ENCODE measurements at places on chromosomes 5 and 9.
A peak's percentile ranks its signal among the peaks of the same experiment; 100 is the strongest.

DNA sequence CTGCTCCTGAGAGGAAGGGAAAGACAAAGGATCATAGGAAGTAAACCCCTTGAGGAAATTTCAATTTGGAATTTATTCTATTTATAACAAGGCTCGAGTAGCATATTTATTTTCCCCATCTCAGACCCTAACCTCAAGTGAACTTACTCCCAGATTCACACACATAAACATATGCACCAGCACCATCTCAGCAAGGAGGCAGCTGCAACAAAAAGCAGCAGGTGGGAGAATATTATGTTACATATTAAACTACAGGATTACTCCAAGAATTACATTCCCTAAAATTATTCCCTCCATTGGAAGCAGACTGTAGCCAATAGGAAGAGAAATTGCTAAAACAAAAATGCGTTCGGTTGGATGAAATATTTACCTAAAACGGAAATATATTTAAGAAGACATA, 108.4 kb upstream of the PRSS3 start:
- no peak for DNase-seq
- H3K27ac ChIP-seq: no peak overlapping the region
- H3K36me3 ChIP-seq: no peaks in the 10 kb centered on the region
- no peaks in the 10 kb centered on the region for H3K27me3 ChIP-seq

- DNase-seq: no peak
- no peak overlapping the region for H3K4me3 ChIP-seq
- no peaks in the 10 kb centered on the region for H3K4me1 ChIP-seq
- no peaks in the 10 kb centered on the region for H3K36me3 ChIP-seq
- H3K27me3 ChIP-seq: no peaks in the 10 kb centered on the region
Measured at GRCh38 chr9:115747731-115748130, 405.9 kb upstream of the PAPPA start.

GRCh38 chr9:89648247-89649000, 43.6 kb downstream of the GADD45G start:
- no peaks in the 10 kb centered on the region for H3K4me1 ChIP-seq
- no peaks in the 10 kb centered on the region for H3K27me3 ChIP-seq
- DNase-seq: no peak
- no peaks in the 10 kb centered on the region for H3K36me3 ChIP-seq
- no peak overlapping the region for H3K27ac ChIP-seq
- H3K4me3 ChIP-seq: no peak overlapping the region

DNA sequence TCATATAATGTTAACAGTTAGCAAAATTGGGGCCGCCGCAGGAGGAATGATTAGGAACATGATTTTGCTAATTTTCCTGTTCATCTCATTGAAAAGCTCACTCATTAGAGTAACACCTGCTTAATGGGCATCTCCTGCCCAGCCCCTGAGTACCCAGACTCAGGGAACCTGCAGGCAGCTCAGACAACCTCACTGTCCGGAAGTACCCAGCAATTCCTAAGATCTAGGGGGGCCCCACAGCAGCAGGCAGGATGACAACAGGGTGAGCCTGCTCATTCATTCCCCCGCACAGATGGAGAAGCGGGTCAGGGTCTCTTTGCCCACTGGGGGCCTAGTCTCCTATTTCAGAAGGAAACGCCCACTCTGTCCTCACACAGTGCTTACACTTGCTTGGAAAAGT, 12.6 kb downstream of the FAM78A start:
- peak overlapping the region; percentile 50 for H3K27ac ChIP-seq
- no peak for DNase-seq
- peaks cover 45% of the 10 kb centered on the region for H3K4me1 ChIP-seq
- H3K27me3 ChIP-seq: no peaks in the 10 kb centered on the region
- no peak overlapping the region for H3K4me3 ChIP-seq
- peaks cover 67% of the 10 kb centered on the region for H3K36me3 ChIP-seq

DNA sequence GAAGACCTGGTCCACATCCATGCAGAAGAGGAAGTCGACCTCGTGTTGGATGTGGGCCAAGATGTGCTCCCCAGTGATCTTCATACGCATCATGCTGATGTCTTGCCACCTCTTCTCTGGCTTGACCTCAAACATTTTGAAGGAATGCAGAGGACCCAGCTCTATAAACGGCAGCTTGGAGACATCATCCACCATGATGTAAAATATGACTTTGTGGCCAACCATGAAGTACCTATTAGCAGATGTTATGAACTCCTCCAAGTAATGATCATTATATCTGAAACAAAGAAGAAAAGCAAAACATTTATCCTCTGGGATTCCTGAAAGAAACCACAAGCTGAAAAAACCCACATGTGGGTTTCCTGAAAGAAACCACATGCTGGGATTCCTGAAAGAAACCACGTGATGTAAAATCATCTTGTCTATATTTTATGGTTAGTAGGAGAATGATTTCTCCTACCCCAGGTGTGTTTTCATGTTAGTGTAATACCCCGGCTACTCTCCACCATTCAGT, 52.3 kb downstream of the GGTA1 start:
- H3K27me3 ChIP-seq: peaks cover 6% of the 10 kb centered on the region
- H3K36me3 ChIP-seq: no peaks in the 10 kb centered on the region
- H3K4me1 ChIP-seq: peaks cover 21% of the 10 kb centered on the region
- no peak overlapping the region for H3K27ac ChIP-seq
- no peak overlapping the region for H3K4me3 ChIP-seq
- peak; percentile 68 for DNase-seq

- H3K4me3 ChIP-seq: no peak overlapping the region
- no peaks in the 10 kb centered on the region for H3K36me3 ChIP-seq
- H3K27ac ChIP-seq: no peak overlapping the region
- H3K27me3 ChIP-seq: no peaks in the 10 kb centered on the region
- DNase-seq: no peak
- H3K4me1 ChIP-seq: peaks cover 4% of the 10 kb centered on the region
Measured at GRCh38 chr5:17238521-17239041, 21.1 kb downstream of the BASP1 start.

DNA sequence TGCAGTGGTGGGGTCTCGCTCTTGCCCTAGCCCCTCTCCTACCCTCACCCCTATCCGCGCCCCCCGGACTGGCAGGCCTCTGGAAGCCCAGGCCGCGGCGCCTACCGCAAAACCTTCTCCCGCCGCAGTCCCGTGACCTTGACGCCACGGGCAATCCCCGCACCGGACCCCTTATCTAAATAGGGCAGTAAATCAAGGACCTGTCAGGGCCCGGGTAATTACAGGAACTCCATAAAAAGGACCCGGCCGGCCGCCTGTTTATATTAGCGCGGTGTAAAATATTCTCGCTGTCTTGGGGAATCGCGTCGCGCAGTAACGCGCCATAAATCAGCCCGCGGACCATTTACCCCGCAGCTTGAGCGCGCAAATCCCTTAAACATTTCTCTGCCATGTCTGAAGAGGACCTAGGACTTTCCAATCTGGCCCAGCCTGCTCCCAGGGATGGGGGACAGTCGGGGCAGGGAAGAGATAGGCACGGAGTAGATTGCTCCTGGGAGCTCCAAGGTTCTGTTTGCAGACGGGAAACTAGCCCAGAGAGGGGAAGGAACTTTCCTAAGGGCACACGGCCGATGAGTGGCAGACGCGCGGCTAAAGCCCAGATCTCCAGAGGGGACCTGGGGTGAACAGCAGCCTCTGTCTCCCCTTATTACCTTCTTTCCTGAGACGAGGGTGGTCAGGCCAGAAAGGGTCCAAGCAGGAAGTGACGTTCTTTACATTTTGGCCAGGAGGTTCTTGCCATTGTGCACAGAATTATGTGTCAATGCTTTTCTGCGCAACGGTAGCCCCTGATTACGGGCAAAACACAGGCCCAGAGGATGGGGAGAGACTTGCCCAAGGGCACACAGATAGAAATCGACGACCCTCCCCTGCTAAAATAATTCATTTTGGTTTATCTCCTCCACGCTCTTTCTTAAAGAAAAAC, 4.8 kb upstream of the HAND1 start:
- DNase-seq: no peak
- H3K36me3 ChIP-seq: no peaks in the 10 kb centered on the region
- H3K27ac ChIP-seq: no peak overlapping the region

GRCh38 chr5:175796536-175797499, 74.6 kb upstream of the CPLX2 start:
- H3K4me1 ChIP-seq: no peaks in the 10 kb centered on the region
- peak; percentile 93 for DNase-seq
- no peaks in the 10 kb centered on the region for H3K36me3 ChIP-seq
- H3K4me3 ChIP-seq: no peak overlapping the region
- H3K27me3 ChIP-seq: peaks cover 19% of the 10 kb centered on the region

DNA sequence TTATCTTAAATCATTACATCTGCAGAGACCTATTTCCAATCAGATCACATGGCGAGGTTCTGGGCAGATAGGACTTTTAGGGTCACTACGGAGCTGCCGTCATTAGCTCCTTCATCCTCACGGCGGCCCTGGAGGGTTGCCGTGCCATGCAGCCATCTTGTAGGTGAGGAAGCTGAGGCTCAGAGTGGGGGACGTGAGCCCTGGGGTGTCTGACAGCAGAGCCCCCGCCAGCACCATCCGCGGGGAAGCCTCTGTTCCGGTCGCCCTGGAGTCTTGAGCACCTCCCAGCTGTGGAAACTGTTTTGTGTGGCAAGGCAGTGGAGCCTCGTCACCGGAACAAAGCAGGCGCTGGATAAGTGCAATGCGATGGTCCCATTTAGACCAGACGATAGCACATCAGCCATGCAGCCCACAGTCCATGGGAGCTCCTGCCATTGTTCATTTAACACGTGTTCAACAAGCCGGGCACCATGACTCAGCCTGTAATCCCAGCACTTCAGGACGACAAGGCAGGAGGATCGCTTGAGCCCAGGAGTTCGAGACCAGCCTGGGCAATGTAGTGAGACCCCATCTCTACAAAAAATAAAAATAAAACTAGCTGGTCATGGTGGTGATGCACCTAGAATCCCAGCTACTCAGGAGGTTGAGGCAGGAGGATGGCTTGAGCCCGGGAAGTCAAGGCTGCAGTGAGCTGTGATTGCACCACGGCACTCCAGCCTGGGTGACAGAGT, 61.9 kb downstream of the KCNT1 start:
- no peaks in the 10 kb centered on the region for H3K36me3 ChIP-seq
- H3K27me3 ChIP-seq: no peaks in the 10 kb centered on the region
- H3K4me1 ChIP-seq: no peaks in the 10 kb centered on the region
- H3K4me3 ChIP-seq: no peak overlapping the region
- no peak for DNase-seq

GRCh38 chr5:88667496-88668201, 215.3 kb downstream of the MEF2C start:
- H3K4me3 ChIP-seq: no peak overlapping the region
- DNase-seq: no peak
- peaks cover 84% of the 10 kb centered on the region for H3K27me3 ChIP-seq
- H3K27ac ChIP-seq: no peak overlapping the region

- DNase-seq: no peak
- H3K4me3 ChIP-seq: no peak overlapping the region
- no peak overlapping the region for H3K27ac ChIP-seq
- no peaks in the 10 kb centered on the region for H3K27me3 ChIP-seq
- H3K4me1 ChIP-seq: peaks cover 17% of the 10 kb centered on the region
- H3K36me3 ChIP-seq: no peaks in the 10 kb centered on the region
Measured at GRCh38 chr9:19552282-19553105, 143.7 kb downstream of the ACER2 start.

- H3K27me3 ChIP-seq: no peaks in the 10 kb centered on the region
- peak; percentile 73 for DNase-seq
Measured at GRCh38 chr5:83306572-83307241, 164.8 kb upstream of the VCAN start.

DNA sequence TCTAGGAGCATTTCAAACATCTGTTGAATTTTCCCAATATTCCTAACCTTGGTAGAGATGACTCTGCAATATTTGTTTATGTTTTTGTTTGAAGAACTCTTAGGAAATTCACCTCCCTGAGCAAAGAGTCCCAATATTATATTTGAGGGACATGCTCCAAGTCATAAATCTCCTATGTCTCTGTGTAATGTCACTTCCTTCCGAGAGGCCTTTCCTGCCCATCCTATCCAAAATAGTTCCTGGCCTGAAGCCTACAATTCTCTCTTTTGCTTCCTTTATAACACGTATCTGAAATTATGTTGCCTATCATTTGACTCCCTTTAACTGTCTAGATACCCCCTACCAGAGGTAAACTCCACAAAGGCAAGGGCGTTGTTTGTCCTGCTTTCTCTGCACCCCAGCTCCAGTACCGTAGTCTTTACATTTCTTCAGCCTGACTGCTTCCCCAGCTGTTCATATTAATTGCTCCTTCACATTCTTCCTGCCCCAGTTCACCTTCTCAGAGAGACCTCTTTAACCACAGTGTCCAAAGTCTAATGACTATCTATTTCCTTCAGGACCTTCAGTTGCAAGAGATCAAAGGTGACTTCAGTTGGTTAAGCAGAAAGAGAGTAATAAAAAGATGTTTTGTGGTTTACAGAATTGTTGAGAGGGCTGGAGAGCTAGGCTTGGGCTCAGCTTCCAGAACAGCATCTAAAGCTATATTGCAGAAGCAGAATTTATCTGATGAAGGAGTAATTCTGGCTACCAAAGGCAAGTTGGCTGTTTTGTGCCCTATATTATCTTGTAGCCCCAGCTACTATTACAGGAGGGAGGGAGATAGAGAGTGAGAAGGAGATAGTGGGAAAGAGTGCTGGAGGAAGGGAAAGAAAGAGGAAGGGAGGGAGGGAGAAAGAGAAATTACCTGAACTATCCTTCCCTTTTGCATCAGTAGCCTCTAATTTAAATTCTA, 109.3 kb upstream of the TMEM161B start:
- H3K4me3 ChIP-seq: no peak overlapping the region
- H3K36me3 ChIP-seq: no peaks in the 10 kb centered on the region
- no peaks in the 10 kb centered on the region for H3K27me3 ChIP-seq
- no peak overlapping the region for H3K27ac ChIP-seq
- DNase-seq: no peak

- no peaks in the 10 kb centered on the region for H3K36me3 ChIP-seq
- no peak for DNase-seq
- no peak overlapping the region for H3K4me3 ChIP-seq
- H3K27me3 ChIP-seq: no peaks in the 10 kb centered on the region
- no peak overlapping the region for H3K27ac ChIP-seq
Measured at GRCh38 chr5:11941566-11941965, 37.3 kb upstream of the CTNND2 start.

DNA sequence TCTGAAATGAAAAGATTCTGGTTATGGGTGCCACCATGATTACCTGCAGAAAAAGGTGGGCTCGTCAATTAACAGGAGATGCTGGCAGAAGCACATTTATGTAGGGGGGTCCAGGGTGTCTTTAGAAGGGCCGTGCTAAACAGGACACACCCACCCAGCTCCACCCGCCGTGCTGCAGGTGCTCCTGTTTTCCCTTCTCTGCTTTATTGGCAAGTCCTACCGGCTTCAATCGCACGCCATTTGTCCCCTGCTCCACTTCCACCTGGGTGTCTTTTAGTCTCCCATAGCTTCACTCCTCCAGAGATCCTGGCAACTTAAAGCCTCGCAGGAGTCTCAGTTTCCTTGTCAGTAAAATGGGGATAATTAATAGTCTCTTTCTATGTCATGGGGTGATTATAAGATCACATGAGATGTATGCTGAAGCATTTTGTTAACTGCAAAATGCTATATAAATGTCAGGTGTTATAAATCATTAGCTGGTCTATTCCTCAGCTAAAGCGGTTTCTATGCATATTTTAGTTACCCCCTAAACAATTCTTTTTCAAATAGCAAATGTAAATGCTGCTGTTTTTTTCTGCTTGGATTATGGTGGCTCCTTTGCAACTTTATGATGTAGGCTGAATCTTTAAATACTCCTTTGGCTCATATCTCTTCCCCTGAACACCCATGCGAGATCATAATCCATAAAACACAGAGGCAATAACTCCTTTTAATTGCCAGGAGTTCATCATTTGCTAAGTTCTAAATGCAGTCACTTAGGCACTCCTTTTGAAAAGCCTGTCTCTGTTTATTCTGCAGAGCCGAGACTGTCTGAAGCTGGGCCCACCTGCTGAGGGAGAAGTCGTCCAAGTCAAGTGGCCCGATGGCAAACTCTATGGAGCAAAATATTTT, 406.9 kb downstream of the KDM4C start:
- DNase-seq: no peak
- H3K4me1 ChIP-seq: no peaks in the 10 kb centered on the region
- H3K27ac ChIP-seq: no peak overlapping the region
- H3K27me3 ChIP-seq: no peaks in the 10 kb centered on the region
- peaks cover 12% of the 10 kb centered on the region for H3K36me3 ChIP-seq

Measured in common myeloid progenitor, CD34-positive (primary cell).